CD8-positive, alpha-beta memory T cell (primary cell): ENCODE measurements at places on chromosomes 2 and 18. TPM values are rescaled to one million over a fixed set of nuclear protein-coding genes. Genes with fewer than 3 reads are reported as not detected.

- no peaks in the 10 kb centered on the region for H3K36me3 ChIP-seq
- DNase-seq: no peak
- H3K27me3 ChIP-seq: no peaks in the 10 kb centered on the region
- no peak overlapping the region for H3K4me3 ChIP-seq
- no peaks in the 10 kb centered on the region for H3K4me1 ChIP-seq
- H3K27ac ChIP-seq: no peak overlapping the region
These were observed 182.3 kb downstream of the KLHL29 start for GRCh38 chr2:23567161-23567756.

The PLGLB2 gene
- 0.59 TPM for total RNA-seq

DNA sequence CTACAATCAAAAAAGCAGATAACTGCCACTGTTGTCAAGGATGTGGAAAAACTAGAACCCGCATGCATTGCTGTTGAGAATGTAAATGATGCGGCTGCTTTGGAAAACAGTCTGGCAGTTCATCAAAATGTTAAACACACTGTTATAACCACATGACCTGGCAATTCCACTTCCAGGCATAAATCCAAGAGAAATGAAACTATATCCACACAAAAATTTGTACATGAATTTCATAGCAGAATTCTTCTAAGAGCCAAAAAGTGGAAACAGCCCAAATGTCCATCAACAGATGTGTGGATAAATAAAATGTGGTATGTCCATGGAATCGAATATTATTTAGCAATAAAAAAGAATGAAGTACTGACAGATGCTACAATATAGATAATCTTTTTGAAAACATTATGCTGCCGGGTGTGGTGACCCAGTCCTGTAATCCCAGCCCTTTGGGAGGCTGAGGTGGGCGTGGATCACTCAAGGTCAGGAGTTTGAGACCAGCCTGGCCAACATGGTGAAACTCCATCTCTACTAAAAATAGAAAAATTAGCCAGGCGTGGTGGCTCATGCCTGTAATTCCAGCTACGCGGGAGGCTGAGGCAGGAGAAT is 32.0 kb downstream of the ERCC3 start:
- no peak overlapping the region for H3K4me3 ChIP-seq
- H3K27ac ChIP-seq: no peak overlapping the region
- no peaks in the 10 kb centered on the region for H3K4me1 ChIP-seq
- H3K36me3 ChIP-seq: peaks cover 31% of the 10 kb centered on the region

The TGFA gene
- 0.42 TPM for total RNA-seq

The BCL11A gene
- 0.07 TPM for total RNA-seq

- H3K4me3 ChIP-seq: no peak overlapping the region
- no peaks in the 10 kb centered on the region for H3K4me1 ChIP-seq
- no peak overlapping the region for H3K27ac ChIP-seq
- no peak for DNase-seq
- H3K27me3 ChIP-seq: no peaks in the 10 kb centered on the region
- H3K36me3 ChIP-seq: no peaks in the 10 kb centered on the region
These were observed 37.7 kb downstream of the GBX2 start for GRCh38 chr2:236130349-236130998.

DNA sequence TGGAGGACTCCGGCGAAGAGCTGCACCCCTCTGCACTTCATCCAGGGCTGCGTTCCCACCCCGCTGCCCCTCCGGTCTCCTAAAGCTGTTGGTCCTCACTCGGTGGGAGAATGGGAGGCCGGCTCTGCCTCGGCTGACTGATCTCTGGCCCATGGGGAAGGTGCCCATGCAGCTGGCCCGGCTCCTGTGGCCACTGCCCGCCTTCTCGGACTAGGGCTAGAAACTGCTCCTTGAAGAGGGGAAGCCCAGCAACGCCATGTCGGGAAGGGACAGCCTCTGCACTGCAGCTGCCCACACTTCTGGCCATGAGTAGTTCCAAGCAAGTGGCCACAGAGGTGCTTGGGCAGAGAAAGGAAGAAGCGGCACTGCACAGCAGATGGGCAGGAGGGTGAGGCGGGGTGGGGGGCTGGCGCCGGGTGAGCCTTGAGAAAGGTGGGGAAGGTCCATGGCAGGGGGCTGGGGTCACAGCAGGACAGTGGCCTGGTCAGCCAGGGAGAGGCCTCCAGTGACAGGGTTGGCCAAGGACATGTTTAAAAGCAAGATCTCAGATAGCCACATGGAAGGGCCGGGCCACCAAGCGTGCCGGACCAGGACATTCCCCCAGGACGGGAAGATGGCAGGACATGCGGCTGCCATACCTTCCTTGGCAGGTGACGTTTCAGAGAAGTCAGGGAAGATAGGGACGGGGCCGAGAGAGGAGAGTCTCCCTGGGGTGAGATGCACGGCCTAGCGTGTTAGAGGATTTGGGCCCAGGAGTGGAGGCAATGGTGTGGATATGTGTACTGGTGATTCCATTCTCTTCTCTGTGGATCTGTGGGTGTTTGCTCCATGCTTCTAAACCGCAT is 158.8 kb upstream of the HDAC4 start:
- H3K4me1 ChIP-seq: no peaks in the 10 kb centered on the region
- H3K27ac ChIP-seq: no peak overlapping the region

The IL36A gene
- total RNA-seq: not detected
